ENCODE measurements at places on chromosomes 11 and 22.

DNA sequence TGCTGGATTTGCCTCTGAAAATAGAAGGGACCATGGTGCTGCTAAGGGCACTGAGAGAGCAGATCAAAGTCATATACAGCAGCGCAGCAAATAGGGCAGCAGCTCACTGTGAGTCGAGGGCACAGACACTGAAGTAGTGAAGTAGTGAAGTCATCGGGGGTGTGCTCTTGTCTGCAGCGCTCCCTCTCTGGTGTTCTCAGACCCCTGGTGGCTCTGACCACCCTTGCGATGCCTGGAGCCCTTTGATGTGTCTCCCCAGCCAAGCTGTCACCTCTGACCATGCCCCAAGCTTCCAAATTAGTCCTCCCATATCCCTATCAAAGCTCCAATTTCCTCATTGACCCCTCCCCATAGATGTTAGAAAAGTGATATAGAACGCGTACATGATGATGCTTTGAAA, 27.7 kb upstream of the EIF3M start:
- no peak for DNase-seq

- no peak for DNase-seq
These were observed 284.6 kb upstream of the ZC3H12C start for GRCh38 chr11:109808569-109808968.

- DNase-seq = no peak
These were observed 45.5 kb downstream of the GAS2 start for GRCh38 chr11:22711880-22712279.

DNA sequence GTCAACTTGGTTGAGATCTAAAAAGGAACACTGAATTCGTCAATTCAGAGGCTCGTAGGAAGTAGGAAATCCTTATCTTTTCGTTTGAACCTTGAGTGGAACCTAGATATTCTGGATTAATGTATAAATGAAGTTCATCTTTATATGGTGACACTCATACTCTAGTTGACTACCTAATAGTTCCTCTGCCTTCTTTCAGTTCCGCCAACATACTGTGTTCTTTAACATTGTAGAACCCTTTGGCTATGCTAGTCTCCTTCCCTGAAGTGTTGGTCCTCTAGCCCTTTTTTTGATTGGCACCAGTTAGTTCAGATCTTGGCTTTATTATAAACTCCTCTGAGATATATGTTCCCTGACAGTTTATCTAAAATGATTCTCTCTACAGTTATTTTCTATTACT, 1.5 kb downstream of the ATM start:
- DNase-seq = no peak

DNA sequence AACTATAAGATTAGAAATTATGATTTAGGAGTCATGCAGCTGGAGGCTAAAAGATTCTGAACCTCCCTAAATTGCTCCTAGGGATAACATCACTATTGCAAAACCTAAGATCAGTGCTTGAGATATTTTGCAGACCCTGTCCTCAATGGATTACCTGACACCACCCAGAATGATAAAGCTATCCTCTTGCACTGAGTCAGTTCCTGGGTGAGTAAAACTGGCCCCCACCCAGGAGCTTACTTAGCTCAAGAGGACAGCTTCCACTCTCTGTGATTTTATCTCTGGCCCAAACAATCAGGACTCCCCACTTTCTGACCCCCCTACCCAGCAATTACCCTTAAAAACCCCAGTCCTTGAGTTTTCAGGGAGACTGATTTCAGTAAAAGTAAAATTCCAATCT, 2074.4 kb upstream of the RAG2 start:
- no peak for DNase-seq

- DNase-seq = no peak
These were observed 20.0 kb downstream of the TSPAN4 start for GRCh38 chr11:862696-863022.

GRCh38 chr11:297586-298405, 1.5 kb downstream of the IFITM5 start:
- DNase-seq = no peak

DNA sequence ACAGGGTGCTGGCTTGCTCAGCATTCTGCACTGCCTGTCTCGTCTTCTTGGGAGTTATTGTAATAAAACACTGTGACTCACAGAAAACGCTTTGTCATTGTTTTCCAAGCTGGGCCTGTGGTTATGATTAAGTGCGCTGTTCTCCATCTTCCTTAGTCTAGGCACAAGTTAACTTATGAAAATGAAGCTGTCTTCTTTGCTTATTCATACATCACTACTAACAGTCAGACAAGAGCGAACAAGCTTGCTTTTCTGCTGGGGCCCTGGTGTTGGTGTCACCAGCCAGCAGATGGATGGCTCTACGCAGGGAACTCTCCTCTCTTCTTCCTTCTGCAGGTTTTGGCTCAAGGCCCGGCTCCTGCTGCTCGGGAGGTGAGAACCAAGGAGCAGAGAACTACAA, 380.1 kb upstream of the SYN3 start:
- DNase-seq = no peak

- DNase-seq = no peak
These were observed 40.9 kb upstream of the BIRC3 start for GRCh38 chr11:102276362-102276761.

GRCh38 chr11:30342736-30343166, 19.8 kb downstream of the ARL14EP start:
- no peak for DNase-seq

DNA sequence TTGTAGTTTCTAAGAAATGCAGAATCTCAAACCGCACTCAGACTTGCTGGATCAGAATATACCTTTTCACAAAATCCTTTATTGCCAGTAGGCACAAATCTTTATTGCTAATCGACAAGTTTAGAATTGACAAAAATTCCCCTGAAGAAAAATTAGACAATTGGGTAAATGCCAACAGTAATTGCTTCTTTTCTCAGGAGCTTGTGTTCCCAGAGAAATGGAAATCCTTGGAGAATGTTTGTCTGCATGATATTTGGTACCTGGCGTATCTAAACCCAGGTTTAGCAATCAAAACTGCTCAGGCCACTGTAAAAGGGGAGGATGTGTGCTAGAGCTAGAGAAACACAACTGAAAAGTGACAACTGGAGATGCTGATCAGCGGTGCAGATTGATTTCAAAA, at the start of gene OR8G5:
OR8G5 (plus strand) TSS at position 301 of the 400 bp plus-strand sequence. CDS start 8,556 bp downstream, outside the sequence.
- no peak for DNase-seq

- DNase-seq = no peak
These were observed 46.7 kb downstream of the ABTB2 start for GRCh38 chr11:34311126-34311525.

DNA sequence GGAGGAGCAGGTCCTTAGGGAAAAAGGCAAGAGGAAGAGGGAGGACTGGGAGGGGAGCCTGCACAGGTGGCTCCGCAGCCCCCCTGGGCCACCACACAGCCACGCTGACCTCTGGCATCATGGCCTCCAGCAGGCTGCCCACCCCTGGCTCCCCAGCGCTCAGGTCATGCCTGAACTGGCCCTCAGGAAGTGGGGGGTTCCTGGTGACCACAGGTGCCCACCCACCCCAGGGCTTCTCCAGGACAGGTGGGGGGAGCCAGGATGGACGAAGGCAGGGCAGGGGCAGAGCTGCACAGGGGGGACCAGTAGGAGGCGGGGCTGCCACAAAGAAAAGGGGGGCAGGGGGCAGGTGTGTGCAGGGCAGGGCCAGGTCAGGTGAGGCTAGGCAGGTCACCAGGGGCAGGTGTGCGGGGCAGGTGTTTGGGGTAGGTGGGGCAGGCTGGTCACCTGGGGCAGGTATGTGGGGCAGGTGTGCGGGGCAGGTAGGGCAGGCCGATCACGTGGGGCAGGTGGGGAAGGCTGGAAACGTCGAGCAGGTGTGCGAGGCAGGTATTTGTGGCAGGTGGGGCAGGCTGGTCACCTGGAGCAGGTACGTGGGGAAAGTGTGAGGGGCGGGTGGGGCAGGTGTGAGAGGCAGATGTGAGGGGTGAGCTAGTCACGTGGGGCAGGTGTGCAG, 997 bp downstream of the DEAF1 start:
- DNase-seq = no peak
